ENCODE measurements at places on chromosomes 12 and 14. TPM values are rescaled to one million over a fixed set of nuclear protein-coding genes. Genes with fewer than 3 reads are reported as not detected.

Gene RFLNA
- not detected for total RNA-seq

Gene AICDA
- total RNA-seq, result not detected

Gene BIN2
- total RNA-seq, result 64.6 TPM

Gene KCNC2
- not detected for total RNA-seq

Gene SSPN
- not detected for total RNA-seq

GRCh38 chr12:14327711-14328110 is 37.8 kb upstream of the ATF7IP start:
- DNase-seq, result no peak
- no peak overlapping the region for H3K4me3 ChIP-seq
- no peaks in the 10 kb centered on the region for H3K27me3 ChIP-seq

- H3K27me3 ChIP-seq, result no peaks in the 10 kb centered on the region
- peaks cover 28% of the 10 kb centered on the region for H3K36me3 ChIP-seq
- H3K4me1 ChIP-seq, result no peaks in the 10 kb centered on the region
- DNase-seq, result no peak
- H3K27ac ChIP-seq, result no peak overlapping the region
Measured at GRCh38 chr12:119775246-119775895, 101.7 kb downstream of the CIT start.

GRCh38 chr12:93032758-93033157 is 103.7 kb upstream of the EEA1 start:
- no peaks in the 10 kb centered on the region for H3K36me3 ChIP-seq
- H3K27ac ChIP-seq, result no peak overlapping the region
- H3K27me3 ChIP-seq, result peaks cover 3% of the 10 kb centered on the region
- no peak for DNase-seq

GRCh38 chr14:24556756-24557155 is 19.3 kb downstream of the CTSG start:
- H3K27ac ChIP-seq, result no peak overlapping the region
- H3K27me3 ChIP-seq, result peaks cover 4% of the 10 kb centered on the region
- H3K4me3 ChIP-seq, result no peak overlapping the region
- no peaks in the 10 kb centered on the region for H3K4me1 ChIP-seq
- DNase-seq, result no peak
- no peaks in the 10 kb centered on the region for H3K36me3 ChIP-seq

- H3K27ac ChIP-seq, result no peak overlapping the region
- H3K27me3 ChIP-seq, result no peaks in the 10 kb centered on the region
- H3K36me3 ChIP-seq, result no peaks in the 10 kb centered on the region
- H3K4me1 ChIP-seq, result peaks cover 16% of the 10 kb centered on the region
- H3K4me3 ChIP-seq, result no peak overlapping the region
Measured at GRCh38 chr12:90030726-90031125, 322.1 kb upstream of the ATP2B1 start.

DNA sequence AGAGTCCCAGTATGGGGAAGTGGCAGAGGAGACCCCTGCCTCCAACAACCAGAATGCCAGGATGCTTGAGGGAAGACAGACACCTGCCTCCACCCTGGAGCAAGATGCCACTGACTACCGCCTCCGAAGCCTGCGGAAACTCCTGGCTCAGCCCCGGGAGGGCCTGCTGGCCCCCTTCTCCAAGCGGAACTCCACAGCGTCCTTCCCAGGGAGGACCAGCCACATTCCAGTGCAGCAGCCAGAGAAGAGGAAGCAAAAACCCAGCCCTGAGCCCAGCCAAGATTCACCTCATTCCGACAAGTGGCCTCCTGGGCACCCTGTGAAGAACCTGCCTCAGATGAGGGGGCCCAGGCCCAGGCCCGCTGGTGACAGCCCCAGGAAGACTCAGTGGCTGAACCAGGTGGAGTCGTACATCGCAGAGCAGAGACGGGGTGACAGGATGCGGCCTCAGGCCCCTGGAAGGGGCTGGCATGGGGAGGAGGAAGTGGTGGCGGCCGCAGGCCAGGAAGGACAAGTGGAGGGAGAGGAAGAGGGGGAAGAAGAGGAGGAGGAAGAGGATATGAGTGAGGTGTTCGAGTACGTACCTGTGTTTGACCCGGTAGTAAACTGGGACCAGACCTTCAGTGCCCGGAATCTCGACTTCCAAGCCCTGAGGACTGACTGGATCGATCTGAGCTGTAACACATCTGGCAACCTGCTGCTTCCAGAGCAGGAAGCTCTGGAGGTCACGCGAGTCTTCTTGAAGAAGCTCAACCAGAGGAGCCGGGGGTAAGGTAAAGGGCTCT is 93.7 kb downstream of the B4GALNT3 start:
- peaks cover 26% of the 10 kb centered on the region for H3K4me1 ChIP-seq
- H3K4me3 ChIP-seq, result no peak overlapping the region
- DNase-seq, result peak; percentile 48
- H3K27me3 ChIP-seq, result no peaks in the 10 kb centered on the region
- H3K27ac ChIP-seq, result no peak overlapping the region

GRCh38 chr12:9925705-9926393 is 6.3 kb downstream of the CLEC2A start:
- H3K27me3 ChIP-seq, result peaks cover 3% of the 10 kb centered on the region
- H3K27ac ChIP-seq, result no peak overlapping the region

- no peaks in the 10 kb centered on the region for H3K27me3 ChIP-seq
- H3K27ac ChIP-seq, result no peak overlapping the region
- DNase-seq, result no peak
Measured at GRCh38 chr14:43041976-43042375, 1435.3 kb downstream of the LRFN5 start.

DNA sequence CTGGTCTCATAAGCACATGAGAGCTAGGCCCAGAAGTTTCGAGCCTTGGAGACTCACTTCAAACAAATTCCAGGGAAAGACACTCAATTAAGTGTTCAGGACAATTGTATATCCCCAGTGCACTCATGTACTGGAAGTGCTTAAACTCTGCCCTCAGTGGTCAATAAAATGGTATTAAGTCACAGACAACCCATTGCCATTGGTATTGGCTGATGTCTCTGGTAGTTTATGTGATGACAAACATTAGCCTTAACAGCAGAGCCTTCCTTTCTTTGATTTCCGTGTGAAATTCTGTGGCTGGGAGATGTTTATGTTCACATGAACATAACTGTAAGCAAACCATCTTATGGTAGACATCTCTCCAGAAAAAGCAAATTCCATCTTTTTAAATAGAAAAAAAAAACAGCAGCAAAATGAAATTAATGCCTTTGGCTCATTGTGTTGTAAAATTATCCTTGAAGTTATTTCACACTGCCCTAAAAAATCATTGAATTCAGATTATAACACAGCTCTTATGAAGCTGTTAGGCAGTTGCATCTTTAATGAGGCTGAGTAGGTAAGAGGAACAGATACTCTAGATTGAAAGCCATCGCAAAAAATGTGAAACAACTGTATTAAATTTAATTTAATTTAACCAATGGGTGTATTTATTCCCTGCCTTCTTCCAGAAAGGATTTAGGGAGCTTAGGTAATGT is 216.2 kb upstream of the PLEKHG7 start:
- DNase-seq, result no peak
- no peaks in the 10 kb centered on the region for H3K36me3 ChIP-seq
- H3K27ac ChIP-seq, result no peak overlapping the region

DNA sequence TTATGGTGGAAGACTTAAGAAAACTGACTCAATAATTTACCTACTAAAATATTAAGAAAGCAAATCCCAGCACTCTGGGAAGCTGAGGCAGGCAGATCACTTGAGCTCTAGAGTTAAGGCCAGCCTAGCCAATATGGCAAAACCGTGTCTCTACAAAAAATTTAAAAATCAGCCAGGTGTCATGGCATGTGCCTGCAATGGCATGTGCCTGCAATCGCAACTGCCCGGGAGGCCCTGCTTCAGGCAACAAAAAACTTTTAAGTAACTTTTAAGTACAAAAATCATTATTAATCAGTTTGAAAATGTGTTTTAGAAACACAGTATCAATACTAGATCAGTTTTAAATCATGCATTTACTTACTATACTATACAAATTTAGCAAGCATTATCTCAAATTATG is 17.5 kb downstream of the C2CD5 start:
- H3K36me3 ChIP-seq, result peaks cover 26% of the 10 kb centered on the region
- no peaks in the 10 kb centered on the region for H3K27me3 ChIP-seq
- no peak for DNase-seq
- H3K4me1 ChIP-seq, result peaks cover 3% of the 10 kb centered on the region

GRCh38 chr12:27221625-27222387 is 22.3 kb upstream of the STK38L start:
- H3K4me3 ChIP-seq, result no peak overlapping the region
- no peak overlapping the region for H3K27ac ChIP-seq
- peaks cover 23% of the 10 kb centered on the region for H3K4me1 ChIP-seq
- H3K36me3 ChIP-seq, result no peaks in the 10 kb centered on the region
- H3K27me3 ChIP-seq, result peaks cover 2% of the 10 kb centered on the region

DNA sequence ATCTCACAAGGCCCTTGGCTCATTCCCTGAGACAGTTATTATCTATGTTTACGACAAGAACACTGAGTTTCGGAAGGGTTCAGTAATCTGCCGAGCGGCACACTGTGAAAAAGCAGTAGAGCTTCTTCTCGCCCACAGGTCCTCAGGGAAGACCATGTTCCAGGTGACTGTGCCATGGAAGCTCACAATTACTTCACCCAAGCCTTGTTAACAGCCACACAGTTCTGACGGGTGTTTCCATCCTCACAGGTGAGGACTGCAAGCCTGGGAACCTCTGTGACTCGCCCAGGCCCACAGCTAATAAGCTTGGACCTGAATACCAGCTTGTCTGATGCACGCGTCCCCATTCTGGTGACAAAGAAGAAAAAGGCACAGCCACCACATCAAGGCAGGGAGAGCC is 15.4 kb downstream of the SETD3 start:
- no peaks in the 10 kb centered on the region for H3K27me3 ChIP-seq
- peaks cover 19% of the 10 kb centered on the region for H3K36me3 ChIP-seq
- H3K27ac ChIP-seq, result no peak overlapping the region

- H3K36me3 ChIP-seq, result peaks cover 2% of the 10 kb centered on the region
- no peak overlapping the region for H3K4me3 ChIP-seq
- H3K27me3 ChIP-seq, result no peaks in the 10 kb centered on the region
- H3K27ac ChIP-seq, result no peak overlapping the region
- no peaks in the 10 kb centered on the region for H3K4me1 ChIP-seq
Measured at GRCh38 chr12:28909291-28909690, 239.8 kb upstream of the FAR2 start.

DNA sequence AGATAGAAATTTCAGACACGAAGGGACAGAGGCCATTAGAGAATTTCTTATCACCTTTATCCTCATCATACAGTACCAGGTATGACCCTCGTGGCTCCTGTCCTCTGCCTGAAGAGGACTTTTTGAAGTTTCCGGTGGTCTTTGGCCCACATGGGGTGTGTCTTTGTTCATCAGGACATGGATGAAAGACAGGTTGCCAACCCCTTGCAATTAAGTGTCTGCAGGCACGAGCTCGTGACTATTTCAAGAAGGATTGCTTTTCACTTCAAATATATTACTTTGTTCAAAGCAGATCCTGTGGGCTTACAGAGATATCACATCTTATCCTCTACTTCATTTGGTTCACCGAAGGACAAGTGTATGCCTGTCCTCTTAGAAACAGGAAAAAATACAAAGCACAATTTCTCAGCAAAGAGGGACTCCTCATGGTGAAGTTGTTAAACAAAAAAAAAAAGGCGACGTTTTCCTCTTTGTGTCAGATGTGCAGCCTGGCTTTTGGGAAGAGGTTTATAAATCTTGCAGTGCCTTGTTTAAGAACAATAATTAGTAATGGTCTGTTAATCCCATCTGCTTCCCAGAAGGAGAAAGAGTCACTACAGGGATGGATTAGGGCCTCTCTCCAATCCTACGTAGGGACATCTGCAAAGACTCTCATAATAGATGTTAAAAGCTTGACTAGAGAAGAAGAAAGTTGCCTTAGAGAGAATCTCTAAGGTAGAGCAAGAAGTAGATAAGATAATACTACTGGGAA is 13.5 kb upstream of the FAM234B start:
- H3K36me3 ChIP-seq, result no peaks in the 10 kb centered on the region
- no peak for DNase-seq
- no peak overlapping the region for H3K4me3 ChIP-seq
- no peak overlapping the region for H3K27ac ChIP-seq
- no peaks in the 10 kb centered on the region for H3K27me3 ChIP-seq
- H3K4me1 ChIP-seq, result no peaks in the 10 kb centered on the region

- no peaks in the 10 kb centered on the region for H3K4me1 ChIP-seq
- H3K36me3 ChIP-seq, result no peaks in the 10 kb centered on the region
- no peak for DNase-seq
Measured at GRCh38 chr12:107649661-107650061, 35.9 kb upstream of the PWP1 start.

DNA sequence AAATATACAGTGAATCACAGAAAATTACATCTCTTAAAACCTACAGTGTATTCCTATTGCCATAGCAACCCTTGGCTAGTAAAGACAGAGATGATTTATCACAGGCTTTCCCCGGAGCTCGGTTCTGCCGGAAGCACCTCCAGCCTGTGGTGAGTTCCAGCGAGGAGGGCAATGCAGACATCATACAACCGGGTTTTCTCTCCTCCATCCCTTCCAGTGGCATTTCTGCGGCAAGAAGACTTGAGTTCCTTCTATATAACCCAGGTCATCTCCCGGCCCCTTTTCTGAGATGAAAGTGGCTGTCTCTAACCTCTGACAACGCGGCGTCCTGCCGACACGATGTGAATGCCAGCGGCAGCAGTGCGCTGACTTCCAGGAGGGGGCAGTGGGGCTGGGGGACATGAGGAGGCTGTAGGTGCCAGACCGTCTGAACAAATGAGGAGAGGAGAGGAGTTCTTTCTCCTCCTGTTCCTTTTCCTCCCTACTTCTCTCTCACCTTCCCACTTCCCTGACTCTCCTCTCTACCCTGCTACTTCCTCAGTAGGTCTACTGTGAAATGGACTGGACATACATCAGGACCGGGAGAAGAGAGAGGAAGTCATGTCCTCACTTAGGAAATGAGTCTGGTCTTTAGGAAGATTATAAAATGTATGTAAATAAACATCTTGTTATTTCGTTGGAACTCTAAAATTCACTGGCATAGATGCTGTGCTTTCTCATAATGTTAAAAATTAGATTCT is 68.6 kb upstream of the MAX start:
- H3K4me1 ChIP-seq, result peaks cover 14% of the 10 kb centered on the region
- peak; percentile 72 for DNase-seq
- peaks cover 6% of the 10 kb centered on the region for H3K27me3 ChIP-seq
- H3K4me3 ChIP-seq, result peak overlapping the region; percentile 68
- no peaks in the 10 kb centered on the region for H3K36me3 ChIP-seq

- peaks cover 19% of the 10 kb centered on the region for H3K4me1 ChIP-seq
- H3K27me3 ChIP-seq, result peaks cover 9% of the 10 kb centered on the region
- no peak overlapping the region for H3K27ac ChIP-seq
Measured at GRCh38 chr12:66206141-66206540, 17.1 kb downstream of the IRAK3 start.

- peaks cover 18% of the 10 kb centered on the region for H3K27me3 ChIP-seq
- H3K36me3 ChIP-seq, result no peaks in the 10 kb centered on the region
- no peaks in the 10 kb centered on the region for H3K4me1 ChIP-seq
Measured at GRCh38 chr14:101083564-101084435, 180.3 kb upstream of the RTL1 start.
